ENCODE measurements at places on chromosomes 11 and 22.

GRCh38 chr22:42171946-42172719 lies 41.5 kb upstream of the CYP2D6 start:
- no peak for DNase-seq

DNA sequence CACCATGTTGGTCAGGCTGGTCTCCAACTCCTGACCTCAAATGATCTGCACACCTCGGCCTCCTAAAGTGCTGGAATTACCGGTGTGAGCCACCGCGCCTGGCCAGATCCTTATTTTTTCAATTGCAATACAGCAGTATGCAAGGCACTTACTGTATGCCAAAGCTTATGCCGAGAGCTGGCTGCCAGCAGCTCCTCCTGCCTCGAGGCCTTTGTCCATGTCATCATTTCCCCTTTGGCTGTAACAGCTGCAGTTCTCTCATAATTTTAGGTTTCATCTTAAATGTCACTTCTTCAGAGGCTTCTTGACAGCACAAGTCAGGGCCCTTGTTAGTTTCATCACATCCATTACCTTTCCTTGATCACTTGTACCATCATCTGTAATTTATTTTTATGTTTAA lies 1.5 kb upstream of the SREBF2 start:
- no peak for DNase-seq

DNA sequence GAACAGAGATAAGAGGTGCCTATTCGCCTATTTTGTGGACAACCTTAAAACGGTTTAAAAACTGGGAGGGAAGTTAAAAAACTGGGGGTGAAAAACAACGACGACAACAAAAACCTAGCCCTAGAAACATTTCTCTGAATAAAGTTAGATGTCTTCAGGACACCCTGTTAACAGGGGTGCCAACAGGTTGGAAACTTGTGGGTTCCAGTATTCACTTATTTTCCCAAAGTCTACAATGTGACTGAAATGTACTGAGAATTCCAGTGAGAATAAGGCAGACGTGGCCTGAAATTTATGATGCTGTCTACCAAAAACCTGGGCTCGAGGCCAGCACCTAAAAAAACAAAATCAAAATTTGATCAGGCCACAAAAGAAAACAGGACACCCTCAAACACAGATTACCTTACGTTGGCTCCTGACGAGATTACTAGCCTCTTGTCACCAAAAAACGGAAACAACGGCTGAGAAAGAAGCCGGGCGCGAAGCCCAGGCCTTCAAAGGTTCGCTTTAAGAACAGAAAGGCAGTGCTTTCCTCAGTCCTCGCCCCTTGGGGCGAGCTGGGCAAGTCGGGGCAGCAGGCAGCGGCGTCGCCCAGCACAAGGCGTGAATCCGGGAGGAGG lies 906 bp downstream of the CCDC90B start:
- peak; percentile 3 for DNase-seq

- DNase-seq: no peak
These were observed 47.9 kb downstream of the PPP6R3 start for GRCh38 chr11:68508425-68508824.

GRCh38 chr22:36086170-36086490 lies 57.5 kb upstream of the RBFOX2 start:
- DNase-seq: no peak

DNA sequence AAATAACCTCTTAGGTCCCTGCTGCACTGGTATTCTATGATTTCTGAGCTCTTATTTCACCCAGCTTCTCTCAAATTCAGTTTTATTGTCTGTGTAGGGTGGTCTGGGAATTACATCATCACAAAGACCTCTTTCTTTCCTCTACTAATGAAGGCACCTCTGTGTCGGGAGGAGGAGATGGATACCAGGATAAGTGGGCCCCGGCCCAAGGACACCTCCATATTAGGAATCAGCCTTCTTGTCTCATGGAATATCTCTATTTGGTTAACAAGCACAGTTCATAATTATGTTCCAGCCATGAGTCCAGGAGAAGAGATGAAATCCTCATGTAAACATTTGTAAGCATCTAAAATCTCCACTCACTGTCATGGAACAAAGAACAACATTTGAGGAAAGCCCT lies 9.4 kb downstream of the PARVA start:
- DNase-seq: no peak

DNA sequence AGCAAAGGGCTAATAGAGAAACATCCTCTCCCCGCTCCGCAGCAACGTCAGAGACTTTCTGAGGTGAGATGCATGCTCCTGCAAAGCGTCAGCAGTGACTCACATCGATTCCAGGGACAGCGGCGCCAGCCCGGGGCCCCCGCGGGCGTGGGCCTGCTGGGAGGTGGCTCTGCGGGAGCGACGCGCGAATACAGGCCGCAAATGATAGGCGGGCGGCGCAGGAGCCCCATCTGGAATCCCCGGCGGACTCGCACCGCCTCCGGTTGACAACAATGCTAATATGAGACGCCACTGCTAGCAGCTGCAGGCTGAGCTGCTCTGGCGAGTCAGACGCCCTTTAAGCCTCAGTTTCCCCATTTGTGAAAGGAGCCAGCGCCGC lies 557 bp downstream of the RANGAP1 start:
- peak; percentile 54 for DNase-seq

DNA sequence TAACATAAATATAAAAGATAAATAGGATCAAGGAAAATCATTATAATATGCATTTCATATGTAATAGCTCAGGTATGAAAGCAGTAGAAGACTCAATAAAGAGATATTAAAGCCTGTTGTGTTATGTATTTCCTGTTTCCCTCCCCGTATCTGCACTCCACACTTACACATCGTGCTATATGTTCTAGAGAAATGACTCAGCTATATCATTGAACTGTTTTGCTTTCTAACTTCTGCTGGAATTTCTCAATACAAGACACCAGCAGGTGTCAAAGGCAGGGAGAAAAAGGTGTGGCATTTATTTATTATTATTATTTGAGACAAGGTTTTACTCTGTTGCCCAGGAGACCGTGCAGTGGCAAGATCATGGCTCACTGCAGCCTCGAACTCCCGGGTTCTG lies 842.8 kb upstream of the CNTN5 start:
- no peak for DNase-seq

GRCh38 chr11:83054904-83055380 lies 16.8 kb downstream of the RAB30 start:
- DNase-seq: no peak

- no peak for DNase-seq
These were observed 138.2 kb downstream of the ETS1 start for GRCh38 chr11:128448981-128449713.

- no peak for DNase-seq
These were observed 18.2 kb downstream of the CHRM1 start for GRCh38 chr11:62902932-62903331.

Data from stimulated activated CD4-positive, alpha-beta T cell treated with anti-CD3 and anti-CD28 coated beads, Interleukin-1b, Interleukin-23, amount 100 ng/mL, for 1 hour (primary cell).